ENCODE measurements at places on chromosomes 4 and X.

GRCh38 chrX:264634-265455 lies 16.3 kb upstream of the PLCXD1 start:
- DNase-seq: no peak
- H3K27ac ChIP-seq: no peak overlapping the region
- no peaks in the 10 kb centered on the region for H3K27me3 ChIP-seq
- no peaks in the 10 kb centered on the region for H3K36me3 ChIP-seq
- H3K4me3 ChIP-seq: no peak overlapping the region

DNA sequence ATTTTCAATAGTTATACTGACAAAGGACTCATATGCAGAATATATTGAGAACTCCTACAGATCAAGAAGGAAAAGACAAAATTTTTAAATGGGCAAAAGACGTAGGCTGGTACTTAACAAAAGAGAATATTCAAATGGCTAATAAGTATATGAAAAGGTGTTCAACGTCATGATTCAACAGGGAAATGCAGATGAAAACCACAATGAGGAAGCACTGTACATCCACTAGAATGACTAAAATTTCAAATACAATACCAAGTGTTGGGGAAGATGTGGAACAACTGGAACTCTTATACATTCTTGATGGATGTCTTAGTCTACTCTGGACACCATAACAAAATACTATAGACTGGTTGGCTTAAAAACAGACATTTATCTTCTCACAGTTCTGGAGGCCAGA lies 1.3 kb upstream of the MRFAP1L1 start:
- H3K4me3 ChIP-seq: no peak overlapping the region
- peaks cover 14% of the 10 kb centered on the region for H3K36me3 ChIP-seq
- H3K27ac ChIP-seq: no peak overlapping the region

DNA sequence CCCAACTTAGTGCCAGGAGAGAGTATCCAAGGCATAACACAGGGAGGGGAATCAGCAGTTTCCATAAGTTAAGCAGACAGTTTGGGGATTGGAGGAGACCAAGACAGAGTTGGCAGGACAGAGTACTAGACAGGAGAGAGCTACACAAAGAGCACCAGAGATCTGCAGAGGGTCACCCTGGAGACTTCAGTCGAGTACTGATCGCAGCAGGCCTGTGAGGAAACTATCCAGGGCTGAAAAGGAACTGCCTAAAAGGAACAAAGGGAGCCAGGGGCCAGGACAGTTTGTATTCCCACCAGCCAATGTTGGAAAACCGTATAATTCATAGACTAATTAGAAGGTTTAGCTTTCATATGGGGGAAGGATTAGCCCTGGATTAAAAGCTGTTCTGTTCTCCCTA lies 80.6 kb upstream of the ENPP6 start:
- H3K27me3 ChIP-seq: peaks cover 3% of the 10 kb centered on the region
- no peaks in the 10 kb centered on the region for H3K4me1 ChIP-seq
- DNase-seq: no peak
- no peak overlapping the region for H3K27ac ChIP-seq
- H3K36me3 ChIP-seq: no peaks in the 10 kb centered on the region

GRCh38 chrX:2503591-2504500 lies 3.1 kb upstream of the DHRSX start:
- H3K27ac ChIP-seq: no peak overlapping the region
- no peak for DNase-seq
- H3K4me3 ChIP-seq: no peak overlapping the region
- H3K27me3 ChIP-seq: no peaks in the 10 kb centered on the region
- peaks cover 4% of the 10 kb centered on the region for H3K4me1 ChIP-seq
- H3K36me3 ChIP-seq: no peaks in the 10 kb centered on the region

- no peaks in the 10 kb centered on the region for H3K36me3 ChIP-seq
- no peaks in the 10 kb centered on the region for H3K4me1 ChIP-seq
- DNase-seq: no peak
- no peaks in the 10 kb centered on the region for H3K27me3 ChIP-seq
- no peak overlapping the region for H3K4me3 ChIP-seq
Observed at GRCh38 chr4:145452447-145453162, 29.0 kb upstream of the SMAD1 start.

DNA sequence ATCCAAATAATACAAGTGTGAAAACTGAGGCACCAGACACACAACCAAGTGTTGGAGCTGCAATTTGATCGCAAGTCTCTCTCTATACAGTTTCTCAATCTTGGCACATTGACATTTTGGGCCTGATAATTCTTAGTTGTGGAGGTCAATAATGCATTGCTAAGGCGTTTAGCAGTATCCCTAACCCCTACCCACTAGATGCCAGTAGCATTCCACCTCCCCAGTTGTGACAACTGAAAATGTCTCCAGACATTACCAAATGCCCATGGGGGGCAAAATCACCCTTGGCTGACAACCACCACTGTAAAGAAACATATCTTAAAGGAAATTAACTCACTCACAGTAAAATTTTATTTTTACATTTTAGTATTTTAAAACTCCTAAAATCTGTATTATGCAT lies 4.2 kb downstream of the NR3C2 start:
- peaks cover 7% of the 10 kb centered on the region for H3K36me3 ChIP-seq
- H3K27ac ChIP-seq: no peak overlapping the region
- H3K27me3 ChIP-seq: no peaks in the 10 kb centered on the region
- no peak for DNase-seq
- peaks cover 4% of the 10 kb centered on the region for H3K4me1 ChIP-seq
